ENCODE measurements at places on chromosomes 7 and 10. TPM values are rescaled to one million over a fixed set of nuclear protein-coding genes. Genes with fewer than 3 reads are reported as not detected.

GRCh38 chr10:110810625-110811024 is 61.1 kb upstream of the PDCD4 start:
- DNase-seq: no peak
- no peak overlapping the region for H3K27ac ChIP-seq
- no peaks in the 10 kb centered on the region for H3K27me3 ChIP-seq
- H3K4me1 ChIP-seq: no peaks in the 10 kb centered on the region
- no peaks in the 10 kb centered on the region for H3K36me3 ChIP-seq

GRCh38 chr7:130022115-130022514 is 29.1 kb downstream of the ZC3HC1 start:
- H3K4me3 ChIP-seq: no peak overlapping the region
- DNase-seq: no peak
- no peaks in the 10 kb centered on the region for H3K4me1 ChIP-seq
- H3K27me3 ChIP-seq: no peaks in the 10 kb centered on the region

Gene STARD3NL
- polyA plus RNA-seq: 23.1 TPM

DNA sequence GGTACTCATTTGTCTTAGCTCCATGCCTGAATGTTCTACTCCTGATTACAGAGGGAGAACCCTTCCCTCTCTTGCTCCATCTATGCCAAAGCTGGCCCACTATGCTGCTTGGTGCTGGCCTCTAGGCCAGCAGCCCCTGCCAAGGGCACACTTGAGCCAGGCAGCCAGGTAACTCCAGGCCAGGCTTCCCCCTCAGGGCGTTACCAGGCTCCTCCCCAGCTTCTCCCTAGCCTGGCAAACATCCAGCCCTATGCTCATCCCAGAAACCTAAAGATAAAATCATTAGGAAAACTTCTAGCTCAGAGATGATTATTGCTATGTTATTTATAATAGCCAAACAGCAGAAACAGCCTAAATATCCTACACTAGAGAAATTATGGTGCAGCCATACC is 103.7 kb downstream of the KCNMA1 start:
- no peak overlapping the region for H3K4me3 ChIP-seq
- H3K27me3 ChIP-seq: no peaks in the 10 kb centered on the region
- H3K36me3 ChIP-seq: no peaks in the 10 kb centered on the region
- H3K4me1 ChIP-seq: no peaks in the 10 kb centered on the region
- no peak for DNase-seq

Gene OR9A2
- not detected for polyA plus RNA-seq

GRCh38 chr10:3530346-3530745 is 254.7 kb downstream of the KLF6 start:
- no peak overlapping the region for H3K4me3 ChIP-seq
- no peaks in the 10 kb centered on the region for H3K27me3 ChIP-seq
- DNase-seq: no peak
- H3K36me3 ChIP-seq: no peaks in the 10 kb centered on the region
- no peaks in the 10 kb centered on the region for H3K4me1 ChIP-seq
- no peak overlapping the region for H3K27ac ChIP-seq

Gene AGBL3
- 4.4 TPM for polyA plus RNA-seq

Gene H2BK1
- polyA plus RNA-seq: not detected

DNA sequence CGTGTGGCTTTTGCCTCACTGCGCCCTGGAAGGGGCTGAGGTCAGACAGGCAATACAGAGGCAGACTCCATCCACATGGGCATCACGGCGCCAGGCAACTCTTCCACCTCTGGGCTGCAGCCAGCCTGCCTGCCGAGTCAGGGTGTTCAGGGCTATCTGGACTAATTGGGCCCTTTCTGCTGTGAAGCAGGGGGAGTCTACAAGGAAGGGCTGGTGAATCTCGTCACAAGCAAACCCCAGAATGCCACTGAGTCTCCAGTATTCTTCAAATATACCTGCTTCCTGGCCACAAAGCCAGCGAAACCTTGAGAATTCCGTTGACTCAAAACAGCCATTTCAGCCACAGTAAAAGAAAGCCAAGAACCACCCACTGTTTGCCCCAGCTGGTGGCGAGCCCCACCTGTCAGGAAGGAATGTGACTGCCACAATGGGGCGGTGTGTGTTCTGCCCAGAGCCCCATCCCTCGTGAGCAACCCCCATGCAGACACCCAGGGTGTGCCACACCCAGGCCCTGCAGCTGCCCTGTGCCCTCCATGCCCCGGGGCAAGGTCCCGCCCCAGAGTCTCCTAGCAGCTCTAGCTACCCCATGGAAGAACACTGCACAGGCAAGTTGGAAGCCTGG is 117.3 kb downstream of the FAM53B start:
- no peak overlapping the region for H3K27ac ChIP-seq
- no peak overlapping the region for H3K4me3 ChIP-seq
- H3K4me1 ChIP-seq: peaks cover 4% of the 10 kb centered on the region

GRCh38 chr10:129096065-129096984 is 370.7 kb upstream of the MGMT start:
- H3K27me3 ChIP-seq: no peaks in the 10 kb centered on the region
- no peak overlapping the region for H3K4me3 ChIP-seq
- no peak overlapping the region for H3K27ac ChIP-seq
- H3K4me1 ChIP-seq: no peaks in the 10 kb centered on the region
- no peak for DNase-seq
- H3K36me3 ChIP-seq: no peaks in the 10 kb centered on the region

Gene FBXO24
- polyA plus RNA-seq: 1.9 TPM

- H3K27me3 ChIP-seq: no peaks in the 10 kb centered on the region
- no peak overlapping the region for H3K27ac ChIP-seq
- DNase-seq: no peak
- no peak overlapping the region for H3K4me3 ChIP-seq
- peaks cover 9% of the 10 kb centered on the region for H3K4me1 ChIP-seq
These were observed 83.9 kb downstream of the TCF7L2 start for GRCh38 chr10:113033991-113034390.

Gene CACUL1
- polyA plus RNA-seq: 5.5 TPM

Gene LRIT1
- polyA plus RNA-seq: not detected

Gene PLEKHS1
- polyA plus RNA-seq: 44.6 TPM

DNA sequence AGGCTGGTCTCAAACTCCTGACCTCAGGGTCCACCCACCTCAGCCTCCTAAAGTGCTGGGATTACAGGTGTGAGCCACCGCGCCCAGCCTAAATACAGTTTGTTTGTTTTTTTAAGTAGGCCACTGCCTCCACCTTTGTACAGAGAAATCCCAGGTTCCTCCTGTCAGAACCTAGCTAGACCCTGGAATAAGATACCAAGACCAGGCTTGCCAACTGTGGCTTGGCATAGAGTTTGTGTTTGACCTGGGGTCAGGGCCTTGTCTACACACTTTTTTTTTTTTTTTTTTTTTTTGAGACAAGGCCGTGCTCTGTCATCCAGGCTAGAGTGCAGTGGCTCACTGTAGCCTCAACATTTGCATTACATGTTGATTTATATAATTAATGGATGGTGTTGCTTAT is 34.3 kb upstream of the DNAH11 start:
- no peak for DNase-seq
- no peak overlapping the region for H3K4me3 ChIP-seq
- no peaks in the 10 kb centered on the region for H3K27me3 ChIP-seq

Gene CLCN1
- 0.05 TPM for polyA plus RNA-seq

Gene CCL24
- not detected for polyA plus RNA-seq

Gene MINDY4
- 3.9 TPM for polyA plus RNA-seq

Gene TMEM184A
- 29.0 TPM for polyA plus RNA-seq

GRCh38 chr7:55160539-55160938 is 141.7 kb downstream of the EGFR start:
- no peaks in the 10 kb centered on the region for H3K27me3 ChIP-seq
- no peaks in the 10 kb centered on the region for H3K4me1 ChIP-seq
- H3K27ac ChIP-seq: no peak overlapping the region
- H3K4me3 ChIP-seq: no peak overlapping the region

GRCh38 chr10:114631666-114632417 is 26.2 kb downstream of the ABLIM1 start:
- peak; percentile 78 for DNase-seq
- no peaks in the 10 kb centered on the region for H3K27me3 ChIP-seq
- peak overlapping the region; percentile 68 for H3K27ac ChIP-seq
- peaks cover 10% of the 10 kb centered on the region for H3K4me1 ChIP-seq
- H3K36me3 ChIP-seq: no peaks in the 10 kb centered on the region

DNA sequence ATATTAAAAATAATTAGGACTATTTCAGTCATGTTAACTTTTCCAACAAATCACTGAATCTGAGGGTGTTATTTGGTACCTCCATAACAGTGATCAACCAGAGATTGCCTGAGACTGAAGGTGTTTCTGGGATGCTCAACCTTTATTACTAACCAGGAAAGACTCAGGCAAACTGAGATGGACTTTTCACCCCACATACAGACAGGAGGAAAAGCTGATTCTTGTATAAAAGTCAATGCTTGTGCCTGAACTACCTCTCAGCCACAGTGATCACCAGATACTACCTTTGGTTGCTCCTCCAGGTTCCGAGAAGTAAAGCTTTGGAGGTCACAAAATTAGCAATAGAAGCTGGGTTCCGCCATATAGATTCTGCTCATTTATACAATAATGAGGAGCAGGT is 1.9 kb downstream of the AKR1C3 start:
- DNase-seq: no peak
- no peak overlapping the region for H3K4me3 ChIP-seq

Gene PBLD
- polyA plus RNA-seq: 11.9 TPM

Gene SFRP5
- polyA plus RNA-seq: 148 TPM

DNA sequence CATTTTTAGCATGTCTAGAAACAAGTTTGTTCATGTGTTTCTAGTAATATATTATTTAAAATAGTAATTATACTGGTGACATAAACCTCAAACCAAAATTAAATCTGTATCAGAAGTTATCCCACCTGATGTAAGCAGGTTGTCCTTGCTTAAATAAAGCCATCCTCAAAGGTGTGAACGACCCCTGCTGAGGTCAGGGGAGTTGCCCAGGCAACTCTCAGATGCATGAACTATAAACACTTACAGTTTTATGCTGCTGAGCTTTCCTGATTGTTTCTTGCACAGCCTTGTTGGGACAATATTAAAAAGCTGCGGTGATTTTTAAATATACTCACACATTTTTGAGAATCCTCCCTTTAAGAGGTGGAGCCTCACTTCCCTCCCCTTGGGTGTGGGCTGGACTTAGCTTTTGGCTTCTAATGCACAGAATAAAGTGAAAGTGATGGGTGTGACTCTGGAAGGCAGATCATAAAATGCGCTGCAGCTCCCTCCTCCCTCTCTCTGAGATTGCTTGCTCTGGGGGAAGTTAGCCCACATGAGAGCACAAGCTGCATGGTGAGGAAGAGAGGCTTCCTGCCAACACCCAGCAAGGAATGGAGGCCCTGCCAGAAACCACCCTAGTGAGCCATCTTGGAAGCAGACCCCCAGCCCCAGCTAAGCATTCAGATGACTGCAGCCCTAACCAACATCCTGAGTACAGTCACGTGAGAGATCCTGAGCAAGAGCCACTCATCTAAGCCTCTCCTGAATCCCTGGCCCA is 152.7 kb downstream of the SKIDA1 start:
- no peak for DNase-seq
- H3K27ac ChIP-seq: no peak overlapping the region
- no peaks in the 10 kb centered on the region for H3K36me3 ChIP-seq
- H3K4me3 ChIP-seq: no peak overlapping the region
- H3K27me3 ChIP-seq: no peaks in the 10 kb centered on the region
- H3K4me1 ChIP-seq: no peaks in the 10 kb centered on the region

DNA sequence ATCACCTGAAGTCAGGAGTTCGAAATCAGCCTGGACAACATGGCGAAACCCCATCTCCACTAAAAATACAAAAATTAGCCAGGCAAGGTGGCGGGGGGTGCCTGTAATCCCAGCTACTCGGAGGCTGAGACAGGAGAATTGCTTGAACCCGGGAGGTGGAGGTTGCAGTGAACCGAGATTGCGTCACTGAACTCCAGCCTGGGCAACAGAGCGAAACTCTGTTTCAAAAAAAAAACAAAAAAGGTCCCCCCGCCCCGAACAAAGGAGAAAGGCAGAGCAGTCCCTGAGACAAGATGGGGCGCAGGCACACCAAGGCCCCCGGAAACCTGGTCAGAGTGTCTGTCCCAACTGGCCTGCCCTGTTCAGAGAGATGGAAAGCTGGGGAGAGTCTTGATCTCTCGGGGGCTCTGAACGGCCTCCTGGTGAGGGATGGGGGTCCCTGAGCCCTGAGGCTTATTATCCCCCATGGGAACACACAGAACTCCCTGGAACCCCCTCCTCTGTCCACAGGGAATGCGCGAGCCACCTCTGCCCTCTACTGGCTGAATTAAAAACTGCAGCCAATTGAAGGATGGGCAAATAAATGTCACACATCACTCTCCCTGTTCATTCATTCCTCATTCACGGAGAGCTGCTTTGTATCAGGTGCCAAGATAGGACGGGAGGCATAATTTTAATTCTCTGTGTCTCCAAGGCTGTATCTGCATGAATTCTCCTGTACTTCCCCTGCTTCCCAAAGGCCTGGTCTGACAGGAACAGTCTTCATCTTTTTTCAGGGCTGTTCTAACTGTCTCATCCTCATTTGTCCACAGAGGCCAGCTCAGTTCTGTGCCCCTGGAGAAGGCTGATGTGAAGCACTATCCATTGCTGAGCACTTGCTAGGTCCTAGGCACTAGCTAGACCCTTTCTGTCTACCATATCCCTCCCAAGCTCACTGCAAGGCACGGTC is 28.9 kb downstream of the MAT1A start:
- H3K4me3 ChIP-seq: no peak overlapping the region
- H3K36me3 ChIP-seq: no peaks in the 10 kb centered on the region
- H3K27ac ChIP-seq: no peak overlapping the region
- no peak for DNase-seq

Gene SLC18A2
- polyA plus RNA-seq: 25.5 TPM

Gene SPDYE2
- 0.21 TPM for polyA plus RNA-seq

DNA sequence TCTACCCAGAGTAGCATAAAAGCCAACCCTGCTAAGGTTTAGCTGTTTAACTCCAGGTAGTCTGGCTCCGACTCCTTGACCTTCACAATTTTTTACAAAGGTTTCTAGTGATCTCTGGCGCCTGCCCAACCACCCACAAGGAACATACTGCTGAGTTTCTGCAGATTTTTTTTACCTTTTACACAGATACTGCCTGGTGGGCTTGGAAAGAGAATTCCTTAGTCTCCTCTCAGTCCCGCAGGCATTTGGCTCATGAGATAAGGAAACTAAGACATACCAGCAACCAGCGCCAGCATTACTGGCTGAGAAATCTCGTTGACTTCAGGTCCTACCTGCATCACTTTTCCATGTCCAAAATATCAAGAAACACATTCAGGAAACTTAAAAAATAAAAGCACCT is 51.1 kb upstream of the LYZL1 start:
- H3K4me1 ChIP-seq: no peaks in the 10 kb centered on the region
- no peak overlapping the region for H3K4me3 ChIP-seq
- H3K27ac ChIP-seq: no peak overlapping the region
- no peak for DNase-seq

Gene PRKG1
- 1.2 TPM for polyA plus RNA-seq

Gene CDHR3
- 3.7 TPM for polyA plus RNA-seq

DNA sequence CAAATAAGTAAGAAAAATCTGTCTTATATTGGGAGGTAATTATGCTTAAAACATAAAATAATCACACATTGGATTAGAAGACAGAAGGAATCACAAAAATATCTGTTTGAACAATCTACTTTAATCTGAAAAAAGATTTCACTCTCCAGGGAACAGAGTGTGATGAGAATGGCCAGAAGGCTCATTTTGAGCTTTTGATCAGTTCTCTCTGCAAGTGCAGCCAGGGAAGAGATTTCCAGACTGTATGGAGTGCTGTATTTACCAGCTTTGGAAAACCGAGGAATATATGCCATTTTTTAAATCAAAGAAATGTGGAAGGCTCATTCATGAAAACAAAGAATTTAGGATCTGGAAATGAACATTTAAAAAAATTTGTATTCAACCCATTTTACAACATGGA is 83.0 kb upstream of the WAC start:
- no peak for DNase-seq
- H3K27me3 ChIP-seq: no peaks in the 10 kb centered on the region
- no peaks in the 10 kb centered on the region for H3K4me1 ChIP-seq
- H3K36me3 ChIP-seq: no peaks in the 10 kb centered on the region

Gene RTKN2
- 0.16 TPM for polyA plus RNA-seq

Data from pancreas (tissue), 10 donors.